ENCODE measurements at places on chromosomes 7 and 10.

DNA sequence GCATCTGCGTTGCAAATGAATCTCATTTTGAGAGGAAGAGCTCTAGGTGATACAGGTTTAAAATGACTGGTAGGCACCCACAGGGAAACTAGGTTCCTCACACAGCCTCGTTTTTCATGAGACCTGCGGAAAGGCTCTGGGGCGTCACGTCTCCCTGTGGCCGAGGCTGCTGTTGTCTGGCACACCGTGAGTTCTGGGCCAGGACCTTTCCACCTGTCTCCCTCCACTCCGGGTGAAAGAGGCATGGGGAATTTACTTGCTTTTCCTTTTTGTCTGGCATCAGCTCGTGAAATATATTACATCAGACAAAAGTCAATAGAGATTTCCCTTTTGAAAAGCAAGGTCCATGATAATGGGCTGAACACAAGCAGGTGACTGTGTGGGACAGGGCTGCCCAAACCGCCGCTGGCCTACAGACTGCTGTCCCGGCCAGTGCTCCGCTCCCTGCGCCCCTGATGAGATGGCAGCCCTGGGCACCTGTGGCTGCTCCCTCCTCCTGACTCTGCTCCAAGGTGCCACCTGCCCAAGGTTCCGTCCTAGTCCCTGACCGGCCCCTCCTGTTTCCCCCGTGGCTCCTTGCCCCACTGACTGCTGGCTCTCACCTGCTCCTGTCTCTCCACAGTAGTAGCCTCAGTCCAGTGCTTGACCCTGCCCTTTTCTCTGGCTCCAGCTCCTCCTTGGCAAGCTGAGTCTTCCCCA, 109.6 kb downstream of the NKX6-2 start:
- no peak for DNase-seq

DNA sequence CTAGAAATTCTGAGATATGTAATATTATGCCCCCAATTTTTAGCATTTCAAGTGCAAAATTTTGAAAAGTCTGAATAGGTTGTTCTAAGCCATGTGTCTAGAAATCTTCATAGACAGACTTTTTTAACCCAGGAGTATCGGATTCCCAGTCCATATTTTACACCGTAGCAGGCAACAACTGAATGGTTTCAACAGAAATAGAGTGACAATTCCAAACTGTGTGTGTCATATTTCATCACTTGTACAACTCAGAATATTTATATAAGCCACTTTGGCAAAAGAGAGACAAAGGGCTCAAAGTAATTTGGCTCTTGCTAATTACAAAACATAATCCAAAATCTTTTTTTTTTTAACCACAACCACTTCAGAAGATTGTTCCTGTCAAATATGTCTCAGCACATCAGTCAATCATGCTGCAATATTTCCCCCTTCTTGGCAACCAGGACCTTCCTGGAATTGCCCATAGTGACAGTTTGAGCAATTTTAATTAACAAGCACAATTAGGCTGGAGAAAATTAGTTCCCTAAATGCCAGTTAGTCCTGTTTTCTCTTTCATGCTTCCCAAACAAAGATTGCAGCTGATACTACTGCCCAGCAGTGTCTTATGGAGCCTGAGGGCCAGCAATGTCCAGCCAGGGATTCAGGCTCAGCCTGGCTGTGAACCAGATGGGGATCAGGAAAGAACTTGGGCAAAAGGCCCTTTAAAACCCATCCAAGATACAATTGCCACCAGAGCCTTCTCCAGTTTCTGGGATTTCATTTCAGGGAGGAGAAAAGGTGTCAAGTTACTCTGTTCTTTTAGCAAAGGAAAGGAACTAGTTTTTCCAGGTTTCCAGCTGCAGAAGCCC, 533.3 kb upstream of the GHITM start:
- no peak for DNase-seq

GRCh38 chr10:98217801-98218200, 50.2 kb downstream of the LOXL4 start:
- DNase-seq, result no peak

- DNase-seq, result no peak
These were observed 3.5 kb downstream of the CRHR2 start for GRCh38 chr7:30678805-30679204.

DNA sequence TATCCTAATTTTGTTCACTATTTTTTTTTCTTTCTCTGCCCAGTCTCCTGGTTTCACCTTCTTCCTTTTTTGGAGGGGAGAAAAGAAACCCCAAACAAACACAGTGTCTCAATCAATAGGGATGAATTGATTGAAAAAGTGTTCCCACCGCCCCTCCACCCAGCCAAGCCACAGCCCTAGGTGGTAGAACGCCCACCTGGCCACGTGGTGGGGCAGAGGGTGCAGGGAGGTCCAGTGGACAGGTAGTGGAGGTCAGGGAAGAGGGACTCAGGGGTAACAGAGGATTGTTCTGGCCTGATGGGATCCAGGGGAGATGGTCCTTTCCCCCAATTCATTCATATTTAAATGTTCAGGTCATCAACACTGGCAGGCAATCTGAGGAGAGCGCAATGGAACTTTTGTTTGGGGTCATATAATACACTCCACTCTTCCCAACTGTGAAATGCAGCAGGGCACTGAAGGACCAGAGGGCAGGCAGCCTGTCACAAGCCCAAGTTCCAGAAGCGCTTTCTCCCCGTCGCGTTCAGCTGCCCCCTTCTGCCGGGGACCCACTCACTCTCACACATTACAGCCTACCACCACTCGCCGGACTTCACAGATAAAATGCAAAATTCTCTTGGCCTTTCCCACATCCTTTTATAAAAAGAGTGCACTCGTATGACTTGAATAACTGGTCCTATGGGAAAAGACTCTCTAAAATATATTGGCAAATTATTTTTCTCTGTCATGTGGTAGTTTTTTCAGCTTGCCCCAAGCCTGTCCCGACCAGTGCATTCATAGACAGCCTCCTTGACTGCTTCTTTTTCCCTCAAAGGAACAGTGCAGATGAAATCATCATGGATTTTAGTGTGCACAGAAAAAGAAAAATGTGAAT, 1.6 kb downstream of the INHBA start:
- DNase-seq, result no peak

- no peak for DNase-seq
These were observed 441.3 kb upstream of the MGMT start for GRCh38 chr10:129025787-129026186.

DNA sequence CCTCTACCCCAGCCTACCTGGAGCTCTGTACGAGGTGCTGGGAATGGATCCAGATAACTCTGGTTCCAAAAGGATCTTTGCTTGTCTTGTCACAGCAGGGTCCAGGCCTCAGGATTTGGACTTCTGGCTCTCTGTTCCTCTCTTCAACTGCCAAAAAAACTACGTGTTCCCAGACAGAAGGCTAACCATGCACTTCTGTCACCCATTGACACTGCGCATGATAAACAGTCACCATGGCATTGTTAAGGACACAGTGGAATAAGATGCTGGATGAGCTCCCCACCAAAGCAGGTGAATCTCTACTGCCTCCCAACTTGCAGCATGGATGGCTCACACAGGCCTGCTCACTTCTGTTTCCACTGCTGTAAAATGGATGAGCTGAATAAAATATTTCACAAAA, 637.9 kb downstream of the TNS3 start:
- DNase-seq, result no peak

- no peak for DNase-seq
These were observed 3.4 kb upstream of the HYCC1 start for GRCh38 chr7:23017309-23017708.

GRCh38 chr7:70673778-70674570, 458.0 kb upstream of the GALNT17 start:
- DNase-seq, result no peak

DNA sequence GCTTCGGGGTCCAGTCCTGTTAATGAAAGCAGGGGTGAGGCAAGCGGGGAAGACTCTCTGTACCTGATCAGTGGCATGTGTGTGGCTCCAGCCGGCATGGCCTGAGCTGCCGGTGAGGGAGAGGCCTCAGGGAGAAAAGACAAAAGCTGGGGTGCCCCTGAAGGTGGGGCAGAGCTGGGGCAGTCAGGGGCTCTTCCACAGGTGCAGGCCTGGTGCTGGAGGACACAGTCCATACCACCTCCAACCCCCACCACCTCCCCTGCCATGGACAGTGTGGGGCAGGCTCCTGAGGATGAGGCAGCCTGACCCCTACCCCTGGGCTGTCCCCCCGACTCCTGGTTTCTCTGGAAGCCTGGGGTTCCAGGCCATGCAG, 129.5 kb downstream of the LHPP start:
- no peak for DNase-seq

DNA sequence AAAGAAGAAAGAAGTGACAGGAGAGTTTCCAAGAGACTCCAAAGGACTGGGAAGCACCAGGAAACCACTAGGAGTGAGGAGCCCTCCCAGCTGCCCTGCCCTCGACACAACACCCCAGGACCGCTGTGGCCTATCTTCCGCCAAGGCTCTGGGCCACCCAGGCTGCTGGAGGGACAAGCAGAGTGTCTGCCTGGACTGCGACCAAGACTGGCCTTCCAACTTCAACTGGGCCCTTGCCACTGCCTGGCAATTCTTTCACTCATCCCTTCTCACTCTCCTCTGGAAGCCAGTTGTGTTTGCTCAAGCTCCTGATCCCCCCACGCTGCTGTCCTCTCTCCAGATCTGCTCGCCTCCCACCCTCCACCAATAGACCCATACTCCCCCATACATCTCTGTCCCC, 10.2 kb downstream of the KIAA1549 start:
- DNase-seq, result no peak

- DNase-seq, result no peak
These were observed 1.2 kb downstream of the NUB1 start for GRCh38 chr7:151342811-151343210.

DNA sequence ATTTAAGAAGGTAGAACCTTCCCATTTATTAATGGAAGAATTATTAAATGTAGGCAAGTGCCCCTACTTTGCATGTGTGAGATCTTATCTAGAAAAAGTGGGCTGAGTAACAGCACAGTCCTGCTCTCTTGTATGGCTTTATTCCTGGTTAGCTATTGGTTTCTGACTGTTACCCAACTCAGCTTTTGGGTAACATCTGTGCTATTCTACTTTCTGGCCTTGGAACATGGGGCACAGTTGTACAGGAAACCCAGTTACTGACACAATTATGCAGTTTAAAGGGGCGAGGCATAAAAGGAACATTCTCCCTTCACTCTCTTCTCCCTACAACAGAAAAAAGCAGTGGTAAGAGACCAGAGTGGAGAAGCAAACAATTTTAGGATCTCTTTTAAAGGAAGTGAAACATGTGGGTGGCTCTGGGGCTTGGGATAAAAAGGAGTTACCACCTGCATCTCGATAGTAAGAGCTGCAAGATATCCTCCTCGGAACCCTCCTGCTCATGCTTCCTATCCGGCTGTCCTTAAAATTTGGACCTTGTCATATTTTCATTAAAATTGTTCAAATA, 16.0 kb downstream of the NUDT5 start:
- no peak for DNase-seq

DNA sequence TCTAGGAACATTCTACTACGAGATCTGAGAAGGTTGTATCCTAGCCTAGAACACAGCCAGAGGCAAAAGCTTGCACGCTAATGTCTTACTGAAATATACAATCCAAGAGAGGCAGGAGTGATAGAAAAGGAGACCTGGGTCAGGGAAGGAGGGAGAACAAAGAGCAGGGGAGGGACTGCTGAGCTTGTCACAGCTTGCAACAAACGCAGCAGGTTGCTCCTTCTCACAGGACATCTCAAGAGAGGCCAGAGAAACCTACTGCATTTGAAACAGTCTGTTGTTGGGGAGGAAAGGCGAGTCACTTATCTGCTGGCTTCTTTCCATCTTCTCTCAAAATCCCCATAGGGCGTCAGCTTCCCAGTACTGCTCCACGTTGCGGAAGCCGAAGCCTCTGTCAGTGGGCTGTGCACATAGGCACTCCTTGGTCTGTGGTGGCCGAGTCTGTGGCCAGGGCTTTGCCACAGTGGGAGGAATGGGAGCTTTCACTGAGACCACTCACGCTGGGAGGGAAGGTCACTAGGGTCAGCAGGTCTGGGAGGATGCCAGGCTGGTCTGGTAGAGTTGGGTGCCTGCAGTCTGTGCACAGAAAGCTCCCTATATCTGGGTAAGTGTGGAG, 25.8 kb upstream of the GPNMB start:
- DNase-seq, result no peak

DNA sequence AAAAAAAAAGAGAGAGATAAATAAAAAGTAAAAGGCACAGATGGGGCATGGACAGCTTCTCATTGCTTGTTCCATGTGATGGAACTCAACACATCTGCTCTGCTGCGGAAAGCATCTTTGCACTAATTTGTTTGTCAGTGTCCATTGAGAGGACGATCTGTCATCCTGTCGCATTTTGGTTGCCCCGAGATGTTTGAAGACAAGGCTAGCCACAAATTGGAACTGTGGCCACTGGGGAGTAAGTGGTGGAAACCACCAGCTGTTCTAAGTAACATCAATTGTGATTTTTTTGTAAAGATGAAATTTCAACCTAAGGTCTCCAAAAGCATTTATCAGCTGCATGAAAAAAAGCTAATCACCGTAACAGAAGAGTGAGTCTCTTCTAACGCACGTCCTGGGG, 312.7 kb downstream of the ADARB2 start:
- DNase-seq, result no peak

DNA sequence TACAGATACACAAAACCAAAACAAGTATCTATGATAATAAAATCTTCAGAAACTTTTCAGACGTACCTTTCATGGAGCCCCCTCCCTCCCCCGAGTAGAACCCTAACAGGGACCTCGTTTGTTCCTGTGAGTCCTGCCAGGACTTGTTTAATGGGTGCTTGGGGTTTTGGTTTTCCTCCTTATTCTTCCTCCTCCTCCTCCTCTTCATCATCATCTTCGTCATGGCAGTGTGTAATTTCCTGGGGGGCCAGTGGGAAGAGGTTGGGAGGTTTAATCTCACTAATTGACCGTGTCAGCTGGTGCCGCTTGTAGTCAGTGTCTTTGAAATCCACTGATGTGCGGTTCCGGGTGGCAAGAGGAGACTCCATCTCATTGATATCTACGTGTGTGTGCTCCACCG, 103.6 kb downstream of the NT5C2 start:
- no peak for DNase-seq

DNA sequence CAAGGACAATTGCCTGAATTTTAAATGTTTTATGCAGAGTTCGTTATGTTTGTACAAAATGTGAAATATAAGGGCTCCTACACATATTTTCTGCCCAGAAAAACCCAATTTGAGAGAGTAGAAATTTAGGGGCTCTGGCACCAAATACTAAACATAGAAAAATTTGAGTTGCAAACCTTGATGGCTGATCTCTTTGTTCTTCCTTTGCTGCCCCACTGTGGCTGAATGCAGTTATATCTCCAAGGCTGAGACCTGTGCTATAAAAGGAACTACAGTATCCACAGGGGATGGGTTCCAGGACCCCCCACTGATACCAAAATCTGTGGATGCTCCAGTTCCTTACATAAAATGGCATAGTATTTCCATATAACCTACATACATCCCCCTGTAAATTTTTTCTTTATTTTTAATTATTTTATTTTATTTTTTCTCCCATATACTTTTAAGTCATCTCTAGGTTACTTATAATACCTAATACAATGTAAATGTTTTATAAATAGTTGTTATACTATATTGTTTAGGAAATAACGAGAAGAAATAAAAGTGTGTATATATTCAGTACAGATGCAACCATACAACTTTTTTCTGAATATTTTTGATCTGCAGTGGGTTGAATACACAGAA, 22.5 kb downstream of the CFAP43 start:
- peak; percentile 21 for DNase-seq
